Left colon (tissue), 2 donors: ENCODE measurements at places on chromosomes 1 and 21.

- DNase-seq: no peak
These were observed 49.9 kb downstream of the WNT9A start for GRCh38 chr1:227897704-227898438.

- DNase-seq: no peak
These were observed 105.1 kb downstream of the ROR1 start for GRCh38 chr1:63878932-63879331.

DNA sequence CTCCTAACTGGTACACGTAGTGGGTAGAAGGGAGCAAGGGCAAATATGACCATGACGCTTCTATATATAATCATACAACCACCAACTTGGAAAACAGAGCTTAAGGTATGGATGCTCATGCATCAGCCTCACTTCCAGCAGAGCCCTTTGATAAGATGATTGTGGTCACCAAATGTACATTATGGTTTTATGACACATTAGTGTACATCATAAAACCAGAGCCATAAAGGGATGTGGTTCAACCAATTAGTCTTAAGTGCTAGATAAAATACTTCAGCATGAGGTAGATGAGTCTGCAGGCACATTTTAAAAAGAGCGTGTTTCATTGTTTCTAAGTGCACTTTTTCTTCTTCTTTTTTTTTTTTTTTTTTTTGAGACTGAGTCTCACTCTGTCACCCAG is 43.7 kb downstream of the NIBAN1 start:
- DNase-seq: no peak

DNA sequence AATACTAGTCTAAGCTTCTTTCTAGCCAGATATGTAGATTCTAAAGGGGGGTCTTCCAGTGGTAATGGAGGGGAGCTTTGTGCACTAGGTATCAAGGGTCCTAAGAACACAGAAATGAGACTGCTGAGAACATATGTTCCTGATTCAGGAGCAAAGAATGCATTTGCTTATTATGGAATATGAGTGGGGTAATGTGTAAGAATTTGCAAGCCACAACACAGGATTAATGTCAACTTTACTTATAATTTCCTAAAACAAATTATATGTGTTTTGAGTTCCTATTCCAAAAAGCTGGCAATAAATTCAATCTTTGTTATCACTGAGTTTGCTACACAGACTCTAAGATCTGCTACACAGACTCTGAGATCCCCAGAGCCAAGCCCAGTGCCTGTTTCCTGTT is 357.0 kb upstream of the PTBP2 start:
- no peak for DNase-seq

DNA sequence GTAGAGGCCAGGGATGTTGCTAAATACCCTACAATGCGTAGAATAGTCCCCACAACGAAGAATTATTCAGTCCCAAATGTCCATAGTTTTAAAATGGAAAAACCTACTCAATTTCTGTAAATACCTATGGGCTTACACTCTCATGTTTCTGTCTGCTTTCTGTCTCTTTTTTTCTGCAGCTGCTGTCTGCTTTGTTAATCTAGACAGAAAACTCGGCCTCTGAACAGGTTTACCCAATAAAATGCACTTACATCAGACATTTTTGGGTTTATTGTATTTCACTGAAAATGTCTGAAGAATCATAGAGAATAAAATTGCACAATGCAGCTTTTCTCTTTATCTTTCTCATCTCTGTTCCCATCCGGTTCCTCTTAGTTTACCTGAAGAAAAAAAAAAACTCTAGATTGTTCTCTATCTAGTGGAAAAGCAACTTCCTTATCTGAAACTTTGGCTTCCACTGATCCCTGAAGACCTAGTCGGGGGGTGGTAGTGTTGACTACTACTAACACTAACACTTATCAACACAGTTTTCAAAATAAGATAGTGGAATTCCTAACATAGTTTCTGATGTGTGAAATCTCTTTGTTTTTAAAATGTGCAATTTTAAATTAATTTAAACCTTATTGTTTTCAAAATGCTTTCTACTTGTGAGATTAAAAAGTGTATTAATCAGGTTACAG is 76.9 kb upstream of the CCDC190 start:
- DNase-seq: no peak

DNA sequence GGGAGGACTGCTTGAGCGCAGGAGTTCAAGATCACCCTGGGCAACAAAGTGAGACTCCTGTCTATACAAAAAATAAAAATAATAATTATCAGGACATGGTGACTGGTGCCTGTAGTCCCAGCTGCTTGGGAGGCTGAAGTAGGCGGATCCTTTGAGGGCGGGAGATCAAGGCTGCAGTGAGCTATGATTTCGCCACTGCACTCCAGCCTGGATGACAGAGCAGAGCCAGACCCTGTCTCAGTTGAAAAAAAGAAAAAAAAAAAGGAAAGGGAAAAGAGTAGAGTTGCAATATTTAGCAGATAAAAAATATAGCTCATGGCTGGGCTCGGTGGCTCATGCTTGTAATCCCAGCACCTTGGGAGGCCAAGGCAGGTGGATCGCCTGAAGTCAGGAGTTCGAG is 3.3 kb upstream of the S1PR1 start:
- DNase-seq: no peak

- DNase-seq: no peak
These were observed 440.5 kb downstream of the SMYD3 start for GRCh38 chr1:246066573-246066972.

DNA sequence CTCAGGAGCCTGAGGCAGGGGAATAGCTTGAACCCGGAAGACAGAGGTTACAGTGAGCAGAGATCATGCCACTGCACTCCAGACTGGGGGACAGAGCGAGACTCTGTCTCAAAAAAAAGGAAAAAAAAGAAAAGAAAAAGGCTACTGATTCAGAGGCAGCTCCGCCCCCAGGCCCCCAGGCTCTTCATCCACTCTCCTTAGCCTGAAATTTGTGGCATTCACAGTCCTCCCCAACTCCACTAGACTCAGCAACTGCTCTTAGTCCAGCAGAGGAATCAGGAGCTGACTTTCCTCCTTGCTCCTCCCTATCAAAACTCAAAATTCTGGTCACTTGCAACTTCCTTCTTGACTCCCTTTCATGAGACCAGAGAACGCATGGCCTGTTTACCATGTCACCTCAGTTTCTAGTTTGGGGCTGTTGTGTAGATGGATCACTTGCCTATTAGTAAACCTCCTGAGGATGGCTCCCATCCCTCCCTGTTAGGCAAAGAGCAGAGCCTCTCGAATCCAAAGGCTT is 27.1 kb downstream of the PCAT6 start:
- DNase-seq: no peak

DNA sequence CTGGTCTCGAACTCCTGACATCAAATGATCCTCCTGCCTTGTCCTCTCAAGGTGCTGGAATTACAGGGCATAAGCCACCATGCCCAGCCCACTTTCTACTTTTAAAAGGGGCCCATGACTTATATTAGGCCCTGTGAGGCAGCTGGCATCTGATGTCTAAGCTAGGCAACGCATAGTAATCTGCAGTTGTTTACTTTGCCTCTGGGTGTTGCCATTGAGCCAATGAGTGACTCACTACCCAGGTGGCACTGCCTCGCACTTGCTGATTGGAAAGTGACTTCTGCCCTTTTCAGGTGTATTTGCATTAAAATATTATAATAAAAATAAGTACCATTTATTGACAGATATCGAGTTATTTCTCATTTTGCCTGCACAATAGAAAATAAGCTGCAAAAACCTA is 84.9 kb downstream of the KIF14 start:
- peak; percentile 29 for DNase-seq

- DNase-seq: no peak
These were observed 1.7 kb downstream of the S100B start for GRCh38 chr21:46603228-46603627.

DNA sequence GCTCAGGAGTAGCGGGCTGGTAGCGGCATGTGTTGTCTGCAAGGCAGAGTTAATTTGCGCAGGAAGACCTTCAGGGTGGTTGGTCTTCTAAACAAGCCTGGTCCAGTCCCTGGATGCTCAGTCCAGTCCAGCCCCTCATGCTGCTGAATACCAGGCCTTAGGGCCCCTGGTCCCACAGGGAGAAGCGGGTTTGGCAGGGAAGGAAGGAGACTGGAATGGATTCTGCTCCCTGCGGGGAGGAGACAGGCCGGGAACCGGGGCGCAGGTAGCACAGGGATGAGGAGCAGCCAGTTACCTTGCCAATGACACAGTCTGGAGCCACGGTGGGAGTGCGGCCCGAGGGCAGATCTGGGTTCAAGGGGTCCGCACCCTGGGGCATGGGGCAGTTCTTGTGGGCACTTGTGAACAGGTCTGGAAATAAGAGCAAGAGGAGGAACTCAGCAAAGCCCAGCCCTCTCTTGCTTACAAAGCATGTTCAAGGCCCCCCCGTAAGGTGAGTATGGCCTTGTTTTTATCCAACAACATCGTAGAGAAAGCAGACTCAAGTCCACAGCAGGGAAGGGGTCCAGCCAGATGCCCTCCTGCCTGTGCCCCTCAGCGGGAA is 10.1 kb downstream of the FAM131C start:
- DNase-seq: no peak
